KBM-7 (cell line): ENCODE measurements at places on chromosomes 11 and 22.

- DNase-seq: no peak
Observed at GRCh38 chr11:118690553-118691304, 11.3 kb upstream of the TREH start.

DNA sequence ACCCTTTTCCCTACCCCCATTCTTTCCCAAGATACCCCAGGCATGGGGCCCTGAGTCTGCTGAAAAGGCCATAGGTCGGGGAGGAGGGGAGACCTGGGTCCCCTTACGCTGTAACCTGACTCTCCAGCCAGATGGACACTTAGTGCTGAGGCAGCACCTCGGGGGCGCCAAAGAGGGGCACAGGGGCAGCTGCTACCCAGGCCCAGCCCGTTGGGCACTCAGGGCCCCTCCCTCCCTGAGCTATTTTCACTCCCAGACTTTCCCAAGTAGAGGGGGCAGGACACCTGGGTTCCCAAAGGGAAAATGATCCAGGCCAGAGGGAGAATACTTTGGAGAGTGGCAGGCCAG, 933 bp downstream of the ACTN3 start:
- no peak for DNase-seq

GRCh38 chr11:65133724-65134123, 595 bp downstream of the SYVN1 start:
- DNase-seq: no peak

DNA sequence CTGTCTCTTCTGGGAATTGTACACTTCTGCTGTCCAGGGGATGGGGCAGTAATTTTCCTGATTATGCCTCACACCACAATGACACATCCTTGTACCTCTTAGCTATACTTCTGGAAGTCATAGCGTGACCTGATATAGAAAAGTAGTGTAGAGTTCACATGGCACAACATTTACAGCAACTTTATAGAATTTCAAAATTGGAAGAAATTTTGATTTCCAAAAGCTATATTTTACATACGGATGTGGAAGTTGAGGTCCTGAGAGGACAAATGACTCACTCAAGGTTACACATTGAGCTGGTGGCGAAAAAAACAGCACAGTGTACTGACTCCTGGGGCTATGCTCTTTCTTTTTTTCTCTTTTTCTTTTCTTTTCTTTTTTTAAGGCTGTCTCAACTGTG, 6.3 kb upstream of the CYP2R1 start:
- no peak for DNase-seq

GRCh38 chr22:49243965-49244364, 583.7 kb downstream of the BRD1 start:
- no peak for DNase-seq

DNA sequence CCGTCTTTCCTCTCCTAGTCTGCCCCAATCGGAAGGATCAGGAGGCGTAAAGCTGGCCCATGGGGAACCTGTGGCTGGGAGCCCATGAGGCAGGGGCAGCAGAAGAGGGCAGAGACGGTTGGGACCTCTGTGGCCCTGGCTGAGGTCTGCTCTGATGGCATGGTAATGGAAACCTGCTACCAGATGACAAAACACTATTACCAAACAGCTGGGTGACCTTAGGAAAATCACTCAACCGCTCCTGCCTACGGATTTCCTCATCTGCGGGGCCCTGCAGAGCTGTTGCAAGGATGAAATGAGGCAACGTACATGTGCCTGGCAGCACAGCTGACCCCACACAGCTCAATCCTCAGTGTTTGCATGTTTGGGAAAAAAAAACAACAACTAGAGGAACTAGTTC, 4.6 kb downstream of the AP5B1 start:
- DNase-seq: no peak

- no peak for DNase-seq
Observed at GRCh38 chr11:25535467-25536272, 796.3 kb upstream of the ANO3 start.

- peak; percentile 15 for DNase-seq
Observed at GRCh38 chr11:95891423-95892170, 32.3 kb downstream of the MTMR2 start.

- no peak for DNase-seq
Observed at GRCh38 chr22:44404341-44405020, 91.7 kb upstream of the SHISAL1 start.

GRCh38 chr11:9688716-9689511, 25.0 kb downstream of the SWAP70 start:
- peak; percentile 79 for DNase-seq

GRCh38 chr11:73388265-73389133, 12.3 kb downstream of the RELT start:
- DNase-seq: peak; percentile 82

DNA sequence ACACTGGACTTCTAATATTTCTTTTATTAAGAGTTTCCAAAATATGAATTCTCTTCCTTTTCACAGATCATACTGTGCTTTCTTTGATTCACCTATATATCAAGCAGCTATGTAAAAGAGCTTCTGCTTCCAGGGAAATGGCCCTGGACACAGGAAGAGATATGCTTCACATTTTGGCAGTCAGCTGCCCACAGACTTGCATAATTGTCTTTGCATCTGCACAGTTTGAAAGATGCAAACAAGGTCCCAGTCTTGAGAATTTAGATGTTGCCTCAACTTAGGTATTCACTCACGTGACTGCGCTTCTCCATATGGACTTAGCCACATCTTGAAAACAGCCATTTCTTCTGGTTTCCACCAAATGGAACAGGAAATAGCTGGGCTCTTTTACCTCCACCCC, 92.3 kb upstream of the POU2AF2 start:
- DNase-seq: no peak

GRCh38 chr22:19438298-19438697, 6.0 kb downstream of the MRPL40 start:
- DNase-seq: no peak

DNA sequence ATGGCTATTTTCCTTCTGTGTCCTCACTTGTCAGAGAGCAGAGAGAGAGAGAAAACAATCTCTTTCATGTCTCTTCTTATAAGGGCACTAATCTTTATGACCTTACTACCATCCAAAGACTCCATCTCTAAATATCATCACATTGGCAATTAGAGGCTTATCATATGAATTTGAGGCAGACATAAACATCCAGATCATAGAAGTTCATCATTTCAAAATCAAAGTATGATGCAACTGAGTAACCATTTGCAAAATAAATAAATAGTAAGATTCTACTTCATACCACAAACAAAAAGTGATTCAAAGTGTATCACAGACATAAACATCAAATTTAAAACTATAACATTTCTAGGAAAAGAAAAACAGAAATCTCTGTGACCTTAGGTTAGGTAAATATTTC, 504.7 kb upstream of the ARHGAP42 start:
- DNase-seq: no peak

DNA sequence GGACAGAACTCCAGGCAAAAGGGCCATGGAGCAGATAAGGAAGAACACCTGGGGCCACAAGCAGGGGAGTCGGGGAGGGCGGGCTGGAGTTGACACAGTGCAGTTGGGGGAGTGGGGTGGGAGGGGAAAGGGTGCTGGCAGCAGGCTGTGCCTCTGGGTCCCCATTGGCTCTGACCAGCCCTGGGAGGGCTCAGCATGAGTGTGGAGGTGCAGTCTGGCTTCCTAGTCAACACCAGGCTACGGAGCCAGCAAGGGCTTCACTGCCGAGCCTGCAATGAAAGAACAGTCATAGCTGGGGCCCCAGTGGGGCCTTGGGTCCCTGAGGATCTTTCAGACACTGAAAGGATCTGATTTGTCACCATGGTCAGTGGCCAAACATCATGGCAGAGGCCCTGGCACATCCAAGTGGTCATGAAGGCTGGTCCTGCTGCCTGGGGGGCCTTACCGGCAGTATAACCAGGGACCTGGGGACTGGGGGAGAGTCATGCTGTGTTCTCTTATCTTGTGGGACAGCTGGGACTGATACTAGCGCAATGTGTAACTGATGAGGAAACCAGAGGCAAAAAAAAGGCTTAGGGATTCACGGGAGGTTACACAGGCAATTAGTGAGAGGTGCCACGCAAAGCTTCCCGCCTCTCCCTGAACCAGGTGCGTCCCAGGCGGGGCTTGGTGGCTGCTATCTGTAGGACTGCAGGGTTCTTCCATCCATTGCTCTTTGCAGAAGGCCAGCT, 11.6 kb downstream of the SLC37A2 start:
- no peak for DNase-seq

DNA sequence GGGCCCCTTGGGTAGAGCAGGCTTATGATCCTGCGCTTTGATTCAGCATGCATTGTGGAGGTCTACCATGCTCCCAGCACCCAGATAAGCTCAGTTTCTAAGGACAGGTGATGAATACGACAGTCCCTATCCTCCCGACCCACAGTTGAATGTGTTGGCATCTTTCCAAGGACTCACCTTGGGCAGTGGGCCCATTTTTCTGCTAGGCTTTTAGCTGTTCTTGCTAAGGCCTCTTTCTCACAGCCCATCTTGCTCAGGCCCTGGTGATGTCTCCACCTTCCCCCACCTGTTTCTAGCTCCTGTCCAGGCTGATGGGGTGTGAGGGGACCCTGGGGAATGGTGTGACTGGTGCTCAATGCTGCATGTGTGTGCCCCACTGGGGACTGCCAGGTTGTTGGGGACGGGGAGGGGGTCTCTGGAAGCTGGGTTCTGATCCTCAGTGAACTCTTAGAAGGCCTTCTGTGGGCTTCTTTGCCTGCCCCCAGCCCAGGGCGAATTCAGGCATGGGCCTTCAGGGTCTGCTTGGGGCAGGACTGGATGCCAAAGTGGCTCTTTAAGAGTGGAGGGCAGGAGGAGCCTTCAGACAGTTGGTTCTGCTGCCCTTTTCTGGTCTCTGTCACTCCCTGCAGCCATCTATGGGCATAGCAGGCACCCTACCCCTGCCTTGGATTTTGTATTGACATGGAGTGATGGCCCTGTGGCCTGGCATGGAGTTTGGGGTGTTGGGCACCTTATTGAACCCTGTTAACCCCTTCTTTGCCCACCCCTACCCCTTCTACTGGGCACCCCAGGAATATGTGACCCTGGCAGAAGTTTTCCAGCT, 33.1 kb downstream of the PHLDB1 start:
- DNase-seq: no peak

- DNase-seq: no peak
Observed at GRCh38 chr11:44731685-44732430, 5.1 kb downstream of the TSPAN18 start.

DNA sequence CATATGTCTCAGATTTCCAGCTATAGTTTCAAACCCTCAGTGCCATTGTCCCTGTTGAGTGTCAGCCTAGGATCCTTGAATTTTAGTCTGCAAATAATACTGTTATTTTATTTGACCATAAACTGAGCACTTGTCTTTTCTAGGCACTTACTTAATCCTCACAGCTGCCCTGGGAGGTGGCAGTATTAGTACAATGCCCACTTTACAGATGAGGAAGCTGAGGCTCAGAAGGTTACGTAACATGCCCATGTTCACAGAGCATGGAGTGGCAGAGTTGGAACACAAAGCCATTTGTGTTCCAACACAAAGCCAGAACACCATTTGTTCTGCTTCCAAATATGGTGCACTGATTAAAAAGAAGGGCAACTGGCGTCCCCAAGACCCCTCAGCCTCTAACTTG, 38.2 kb upstream of the ALX4 start:
- DNase-seq: no peak

GRCh38 chr11:131746201-131746600, 375.8 kb downstream of the NTM start:
- no peak for DNase-seq

DNA sequence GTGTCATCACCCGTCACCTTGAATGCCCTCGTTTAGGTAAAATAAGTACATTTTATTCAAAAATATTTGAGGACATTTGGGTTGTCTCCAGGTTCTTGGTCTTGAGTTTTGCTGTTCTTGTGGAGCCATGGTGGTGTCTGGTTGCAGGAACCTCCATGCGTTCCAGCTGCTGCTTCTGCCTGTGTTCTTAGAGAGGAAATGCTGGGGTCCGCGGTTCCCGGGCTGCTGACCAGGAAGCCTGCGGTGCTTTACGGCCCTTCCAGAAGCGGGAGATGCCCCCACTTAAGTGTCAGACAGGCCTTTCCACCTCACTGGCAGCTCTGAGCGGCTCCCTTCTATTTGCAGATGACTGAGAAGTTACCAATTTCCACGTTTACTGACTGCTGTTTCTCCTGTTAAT, 66.8 kb downstream of the LRP5 start:
- peak; percentile 70 for DNase-seq

DNA sequence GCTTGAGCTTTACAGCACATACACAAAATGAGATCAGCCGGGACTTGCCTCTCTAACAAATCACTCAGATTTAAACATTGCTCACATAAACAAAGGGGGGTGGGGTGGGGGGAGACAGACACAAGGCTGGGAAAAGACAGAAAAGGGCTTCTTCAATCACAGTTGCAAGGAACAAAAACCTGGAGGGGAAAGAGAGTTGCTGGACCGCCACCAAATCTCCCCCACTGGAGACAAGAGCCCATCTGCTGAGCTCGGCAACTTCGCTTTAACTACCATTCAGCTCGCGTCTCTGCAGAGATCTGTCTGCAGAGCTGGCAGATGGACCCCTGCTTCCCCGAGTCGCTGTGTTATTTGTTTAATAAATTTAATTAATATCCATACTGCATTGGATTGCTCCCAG, 165.0 kb downstream of the RCN1 start:
- DNase-seq: no peak

DNA sequence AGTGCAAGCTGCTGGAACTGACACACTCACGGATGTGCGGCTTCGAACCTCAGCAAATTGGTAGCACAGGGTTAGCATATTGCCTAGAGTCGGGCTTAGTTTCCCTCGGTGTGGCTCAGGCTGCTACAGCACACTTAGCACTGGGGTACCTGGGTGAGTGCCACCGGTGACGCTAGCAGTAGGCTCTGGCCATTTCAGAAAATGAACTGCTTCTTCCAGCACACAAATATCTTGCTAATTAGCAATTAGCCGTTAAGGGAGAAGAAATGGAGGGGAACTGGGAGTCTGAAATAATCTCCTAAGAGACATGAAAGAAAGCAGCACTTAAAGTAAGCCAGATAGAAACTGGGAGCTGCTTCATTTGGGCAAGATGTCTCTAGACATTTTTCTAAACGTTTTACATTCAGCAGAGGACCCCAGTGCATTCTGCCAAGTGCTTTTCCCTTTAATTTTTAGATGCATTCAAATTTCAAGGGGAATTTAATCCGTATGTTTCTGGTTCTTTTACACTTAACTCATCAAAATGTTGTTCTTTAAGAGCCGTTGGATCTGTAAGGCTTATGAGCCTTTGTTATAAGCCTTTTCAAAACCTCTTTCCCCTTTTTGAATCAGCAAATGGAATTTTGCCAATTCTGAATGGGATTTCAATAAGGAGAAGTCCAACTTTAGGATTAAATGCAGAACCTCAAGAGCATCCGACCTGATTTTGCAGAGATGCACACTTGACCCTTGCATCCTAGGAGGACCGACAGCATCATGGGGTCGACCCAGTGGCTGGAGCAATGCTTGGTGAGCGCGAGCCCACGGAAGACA, 708.1 kb downstream of the NTM start:
- DNase-seq: no peak
